ENCODE measurements at places on chromosomes 12 and 14.

DNA sequence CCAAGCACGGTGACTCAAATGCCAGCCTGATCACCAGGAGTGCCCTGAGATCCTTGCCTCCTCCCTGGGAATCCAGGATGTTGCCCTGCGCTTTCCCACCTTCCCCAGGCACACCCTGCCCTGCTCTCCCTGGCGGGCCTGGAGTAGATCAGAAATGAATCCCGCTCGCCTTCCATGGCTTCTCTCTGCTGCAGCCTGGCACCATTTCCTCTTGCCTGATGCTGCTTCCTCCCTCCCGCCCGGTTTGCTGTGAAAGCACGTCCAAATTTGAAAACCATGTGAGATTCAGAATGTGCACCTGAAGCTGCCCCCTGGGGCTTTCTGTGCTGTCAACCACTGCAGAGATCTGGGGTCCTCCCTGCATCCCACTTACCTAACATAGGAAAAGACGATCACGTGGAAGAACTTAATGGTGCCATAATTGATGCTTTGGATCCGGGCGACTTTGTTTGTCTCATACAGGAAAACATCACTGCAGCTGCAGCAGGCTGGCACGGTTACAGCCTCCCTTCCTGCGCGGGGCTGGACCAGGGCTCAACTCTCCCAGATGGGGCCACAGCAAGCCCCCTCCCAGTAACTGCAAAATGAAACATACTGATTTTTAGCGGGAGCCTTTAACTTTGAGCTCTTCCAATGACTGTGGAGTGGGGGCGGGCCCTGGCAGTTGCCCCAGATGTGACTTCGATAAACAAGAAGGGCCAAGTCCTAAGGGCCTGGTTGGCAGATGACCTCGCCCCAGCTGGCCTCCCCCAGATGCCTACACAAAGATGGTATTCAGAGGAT is 24.9 kb upstream of the C12orf76 start:
- no peak for DNase-seq

DNA sequence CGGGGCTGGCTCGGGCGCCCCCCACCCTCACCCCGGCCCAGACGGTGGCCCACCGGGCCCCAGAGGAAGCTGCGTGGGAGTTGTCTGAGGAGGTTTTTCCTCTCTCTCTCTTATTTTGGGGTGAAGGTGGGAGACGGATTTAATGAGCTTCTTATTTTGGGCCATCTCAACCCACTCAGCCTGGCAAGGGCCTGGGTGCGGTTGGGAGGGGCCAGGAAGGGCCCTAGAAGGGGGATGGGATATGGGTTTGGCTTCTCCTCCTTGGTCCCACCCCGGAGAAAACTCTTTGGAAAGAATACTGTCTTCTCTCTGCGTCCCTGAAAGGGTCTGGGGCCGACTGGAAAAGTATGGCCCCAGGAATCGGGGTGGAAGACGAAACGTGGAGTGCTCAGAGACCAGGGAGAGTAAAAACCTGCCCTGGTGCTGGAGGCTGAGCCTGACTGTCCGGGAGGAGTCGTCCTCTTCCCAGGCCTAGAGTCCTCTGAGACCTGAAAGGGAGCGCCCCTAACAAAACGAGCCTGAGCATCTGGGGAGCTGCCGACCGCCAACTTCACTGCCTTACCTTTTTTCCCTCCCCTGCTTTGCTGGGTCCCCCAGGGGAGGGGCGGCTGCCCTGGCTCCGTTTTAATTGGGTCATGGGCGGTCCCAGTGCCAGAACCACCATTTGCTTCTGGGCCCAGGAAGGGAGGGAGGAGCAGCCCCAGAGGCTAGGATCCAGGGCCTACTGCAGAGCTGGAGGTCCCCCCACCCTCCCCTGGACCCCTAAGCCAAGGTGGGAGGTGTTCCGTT is 1.6 kb downstream of the MMP14 start:
- no peak for DNase-seq

DNA sequence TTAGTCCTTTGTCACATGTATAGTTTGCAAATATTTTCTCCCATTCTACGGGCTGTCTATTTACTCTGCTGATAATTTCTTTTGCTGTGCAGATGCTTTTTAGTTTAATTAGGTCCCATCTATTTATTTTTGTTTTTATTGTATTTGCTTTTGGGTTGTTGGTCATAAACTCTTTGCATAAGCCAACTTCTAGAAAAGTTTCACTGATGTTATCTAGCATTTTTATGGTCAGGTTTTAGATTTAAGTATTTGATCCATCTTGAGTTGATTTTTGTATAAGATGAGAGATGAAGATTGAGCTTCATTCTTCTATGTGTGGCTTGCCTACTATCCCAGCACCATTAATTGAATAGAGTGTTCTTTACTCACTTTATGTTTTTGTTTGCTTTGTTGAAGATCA is 1008.4 kb upstream of the ATXN7L3B start:
- DNase-seq = no peak

DNA sequence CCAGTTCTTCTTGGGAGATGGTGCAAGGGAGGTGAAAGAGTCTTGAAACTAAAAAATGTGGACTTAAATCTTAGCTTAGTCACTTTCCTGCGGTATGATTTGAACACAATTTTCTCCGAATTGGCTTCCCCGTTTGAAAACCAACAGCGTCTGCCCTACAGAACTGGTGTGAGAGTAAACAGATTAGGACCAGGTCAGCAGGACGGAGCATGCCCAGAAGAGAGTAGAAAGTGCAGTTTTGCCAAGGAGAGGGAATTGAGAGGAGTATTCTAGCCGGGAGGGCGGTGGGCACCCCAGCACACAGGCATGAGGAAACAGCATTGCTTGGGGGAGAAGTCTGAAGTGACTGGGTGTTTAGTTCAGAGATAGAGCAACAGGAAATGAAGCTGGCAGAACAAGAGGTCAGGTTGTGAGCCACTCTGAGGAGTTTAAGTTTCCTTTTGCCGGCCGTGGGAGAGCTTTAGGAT is 927.1 kb downstream of the VRK1 start:
- no peak for DNase-seq

GRCh38 chr12:132633398-132633797 is 14.8 kb downstream of the P2RX2 start:
- DNase-seq = no peak

DNA sequence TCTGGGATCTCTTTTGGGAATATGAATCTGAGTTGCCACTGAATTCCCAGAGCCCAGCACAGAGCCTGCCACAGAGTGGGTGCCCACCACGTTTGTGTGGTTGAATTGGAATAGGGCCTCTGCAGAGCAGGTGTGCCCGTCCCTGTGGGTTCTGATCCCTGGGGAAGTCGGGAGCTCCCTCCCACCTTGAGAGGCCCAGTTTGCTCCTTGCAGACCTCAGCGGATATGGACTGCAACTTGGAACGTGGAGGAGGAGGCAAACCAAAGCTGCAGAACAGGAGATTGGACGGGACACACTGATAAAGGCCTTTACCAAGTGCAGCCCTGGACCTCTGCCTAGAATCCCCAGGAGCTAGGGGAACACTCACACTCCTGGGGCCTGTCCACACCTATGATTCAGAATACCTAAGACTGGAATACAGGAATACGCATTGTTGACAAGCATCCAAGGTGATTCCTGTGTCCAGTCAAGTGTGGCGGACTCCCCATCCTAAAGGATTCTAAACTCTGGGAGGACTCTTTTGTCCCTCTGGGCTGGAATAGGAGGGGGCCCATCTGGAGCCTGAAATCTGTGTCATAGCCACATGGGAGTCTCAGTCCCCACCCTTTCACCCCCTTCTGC is 2.4 kb downstream of the KRT76 start:
- DNase-seq = no peak

DNA sequence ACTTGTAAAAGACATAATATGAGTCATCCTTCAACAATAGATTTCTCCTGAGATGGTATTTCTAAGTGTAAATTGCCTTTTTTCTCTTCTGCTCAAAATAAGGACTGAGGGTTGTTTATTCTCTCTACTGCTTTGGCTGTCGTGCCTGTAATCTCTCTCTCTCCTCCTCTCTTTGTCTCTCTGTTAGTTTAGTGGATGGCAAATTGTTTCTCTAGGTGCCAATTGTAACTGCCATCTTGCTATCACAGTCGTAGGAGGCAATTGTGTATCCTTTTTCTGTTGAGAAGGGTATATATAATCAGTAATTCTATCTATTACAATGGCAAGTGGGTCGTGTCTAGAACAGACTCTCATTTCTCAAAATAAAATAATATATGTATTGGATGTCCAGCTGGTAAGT is 545.0 kb upstream of the FBXO33 start:
- DNase-seq = no peak

DNA sequence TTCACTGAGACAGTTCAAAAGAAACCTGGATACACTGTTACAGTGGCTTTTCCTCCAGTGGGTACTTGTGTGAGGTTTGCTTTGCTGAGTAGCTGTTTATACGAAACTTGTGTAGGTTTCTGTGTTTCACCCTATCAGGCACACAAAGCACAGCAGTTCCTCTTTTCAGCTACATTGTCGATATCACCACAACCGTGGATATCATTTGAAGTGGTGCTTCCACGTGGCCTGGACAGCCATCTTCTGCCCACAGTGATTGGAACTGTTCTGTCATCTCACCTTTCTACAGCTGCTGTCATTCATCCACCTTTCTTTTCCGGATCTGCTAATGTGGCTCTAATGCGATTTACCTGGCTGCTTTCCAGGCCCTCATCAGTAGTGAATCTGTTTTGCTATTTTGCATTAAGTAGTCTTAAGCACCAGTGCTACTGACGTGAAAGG is 368.8 kb downstream of the SYT1 start:
- no peak for DNase-seq

GRCh38 chr12:16449459-16449858 is 102.0 kb downstream of the MGST1 start:
- no peak for DNase-seq

Data from brain microvascular endothelial cell (primary cell).